MM.1S (cell line): ENCODE measurements at places on chromosomes 12 and 14.

DNA sequence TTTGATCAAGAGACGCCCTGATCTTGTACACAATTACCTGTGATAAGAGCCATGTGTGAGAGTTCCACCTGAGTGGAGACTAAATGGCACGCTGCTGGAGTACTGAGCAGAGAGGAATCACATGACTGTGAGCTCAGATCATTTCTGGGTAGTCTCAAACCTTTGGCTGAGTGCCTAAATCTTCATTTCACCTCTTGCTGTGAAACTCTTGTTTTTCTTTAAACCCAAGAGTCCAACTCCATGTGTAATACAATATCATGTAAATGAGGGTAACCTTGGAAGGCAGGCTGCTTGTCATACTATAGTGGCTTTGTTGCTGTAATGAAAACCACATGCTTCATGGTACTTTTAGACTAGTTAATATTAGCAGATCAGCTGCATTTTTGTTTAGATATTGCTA lies 156.9 kb downstream of the CAND1 start:
- DNase-seq, result no peak

- DNase-seq, result no peak
Measured at GRCh38 chr12:123102366-123102765, 48.5 kb downstream of the PITPNM2 start.

DNA sequence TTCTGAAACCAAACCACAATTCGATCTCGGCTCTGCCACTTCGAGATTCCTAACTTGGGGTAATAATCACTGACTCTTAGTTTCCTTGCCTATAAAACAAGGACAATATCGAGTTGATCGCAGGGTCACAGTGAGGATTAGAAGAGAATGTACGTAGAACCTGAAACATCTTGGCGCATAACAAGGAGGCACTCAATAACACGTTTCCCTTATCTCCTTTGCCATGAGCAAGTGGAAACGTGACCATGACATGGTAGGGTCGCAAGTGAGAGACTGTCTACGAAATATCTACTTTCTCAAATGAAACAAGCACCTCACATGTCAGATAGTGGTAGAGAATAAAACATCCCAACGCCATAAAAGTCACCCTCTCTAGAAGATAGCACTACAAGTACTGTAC lies 2.3 kb downstream of the DICER1 start:
- DNase-seq, result no peak

DNA sequence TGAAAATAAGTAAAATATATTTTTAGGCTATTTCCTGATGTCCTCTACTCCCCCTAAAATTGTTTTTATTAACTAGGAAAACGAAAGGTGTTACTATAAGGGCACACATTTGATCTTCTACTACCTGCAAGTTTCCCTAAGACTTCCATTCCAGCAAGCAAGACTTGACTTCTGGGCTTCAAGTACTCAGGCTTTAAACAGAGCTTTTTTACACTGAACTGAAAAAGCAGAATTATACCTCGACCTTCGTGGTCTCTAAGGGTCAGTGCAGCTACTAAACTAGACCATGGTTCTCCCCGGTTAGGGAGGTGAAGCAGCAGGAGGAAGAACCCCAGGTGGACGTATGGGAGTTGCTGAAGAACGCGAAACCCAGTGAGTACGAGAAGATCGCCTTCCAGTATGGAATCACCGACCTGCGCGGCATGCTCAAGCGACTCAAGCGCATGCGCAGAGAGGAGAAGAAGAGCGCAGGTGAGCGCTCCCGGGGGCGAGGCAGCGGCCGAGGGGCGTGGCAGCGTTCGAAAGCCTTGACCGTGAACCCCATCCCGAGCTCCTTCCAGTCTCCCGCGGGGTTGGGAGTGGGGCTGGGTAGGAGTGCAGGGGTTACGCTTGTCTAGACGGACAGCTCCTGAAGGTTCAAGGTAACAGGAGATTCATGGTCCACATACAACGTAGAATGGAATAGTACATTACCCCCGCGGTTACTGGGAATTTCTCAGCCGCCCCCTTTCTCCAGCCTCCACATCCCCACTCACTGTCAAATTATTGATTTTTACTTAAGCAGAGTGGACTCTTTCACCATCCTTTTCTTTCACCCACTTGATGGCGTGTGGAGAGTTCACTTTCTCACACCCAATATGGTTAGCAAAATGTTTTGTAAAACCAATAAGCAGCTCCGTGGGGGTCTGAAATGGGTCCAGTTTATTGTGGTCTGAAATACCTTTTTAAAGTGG lies 47.6 kb downstream of the MYBPC1 start:
- DNase-seq, result no peak

DNA sequence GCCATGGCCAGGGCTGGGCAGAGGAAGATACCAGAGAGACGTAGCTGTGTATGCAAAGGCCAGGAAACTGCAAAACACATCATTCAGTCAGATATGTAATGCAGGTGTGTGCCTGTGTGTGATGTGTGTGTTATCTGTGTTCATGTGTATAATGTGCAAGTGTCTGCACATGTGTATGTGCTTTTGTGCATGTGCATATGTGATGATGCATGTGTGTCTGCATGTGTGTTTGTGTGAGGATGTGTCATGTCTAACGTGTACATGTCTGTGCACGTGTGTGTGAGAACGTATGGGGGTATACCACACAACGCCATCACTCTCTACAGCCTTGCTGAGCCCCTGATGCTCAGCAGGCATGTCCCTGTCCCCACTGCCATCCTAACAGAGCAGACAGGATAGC lies 9.7 kb downstream of the DIO3 start:
- DNase-seq, result no peak

- no peak for DNase-seq
Measured at GRCh38 chr14:53331247-53331646, 178.1 kb upstream of the DDHD1 start.

GRCh38 chr12:28708918-28709371 lies 440.1 kb upstream of the FAR2 start:
- no peak for DNase-seq

DNA sequence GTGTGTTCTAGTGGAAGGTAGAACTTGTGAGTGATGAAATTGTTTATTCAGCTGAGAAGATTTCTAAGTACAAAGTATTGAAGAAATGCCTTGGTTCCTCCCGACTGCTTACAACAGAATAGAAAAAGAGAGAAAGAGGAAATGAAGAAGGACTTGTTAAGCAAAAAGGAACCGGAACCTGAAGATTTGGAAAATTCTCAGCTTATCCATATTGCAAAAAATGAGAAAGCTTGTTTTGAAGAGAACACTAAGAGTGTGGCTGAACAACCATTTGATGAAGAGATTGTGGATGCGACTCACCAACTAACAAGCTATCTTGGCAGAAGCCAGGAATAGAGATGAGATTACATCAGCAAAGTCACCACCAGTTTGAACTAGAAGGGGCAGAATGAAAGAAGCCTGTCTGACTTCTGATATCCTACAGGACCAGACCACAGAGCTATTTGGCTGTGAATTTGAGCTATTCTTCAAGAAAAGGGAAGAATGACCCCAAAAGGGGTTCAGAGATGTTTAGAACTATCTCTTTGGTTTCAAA lies 15.1 kb downstream of the NDUFA9 start:
- no peak for DNase-seq

DNA sequence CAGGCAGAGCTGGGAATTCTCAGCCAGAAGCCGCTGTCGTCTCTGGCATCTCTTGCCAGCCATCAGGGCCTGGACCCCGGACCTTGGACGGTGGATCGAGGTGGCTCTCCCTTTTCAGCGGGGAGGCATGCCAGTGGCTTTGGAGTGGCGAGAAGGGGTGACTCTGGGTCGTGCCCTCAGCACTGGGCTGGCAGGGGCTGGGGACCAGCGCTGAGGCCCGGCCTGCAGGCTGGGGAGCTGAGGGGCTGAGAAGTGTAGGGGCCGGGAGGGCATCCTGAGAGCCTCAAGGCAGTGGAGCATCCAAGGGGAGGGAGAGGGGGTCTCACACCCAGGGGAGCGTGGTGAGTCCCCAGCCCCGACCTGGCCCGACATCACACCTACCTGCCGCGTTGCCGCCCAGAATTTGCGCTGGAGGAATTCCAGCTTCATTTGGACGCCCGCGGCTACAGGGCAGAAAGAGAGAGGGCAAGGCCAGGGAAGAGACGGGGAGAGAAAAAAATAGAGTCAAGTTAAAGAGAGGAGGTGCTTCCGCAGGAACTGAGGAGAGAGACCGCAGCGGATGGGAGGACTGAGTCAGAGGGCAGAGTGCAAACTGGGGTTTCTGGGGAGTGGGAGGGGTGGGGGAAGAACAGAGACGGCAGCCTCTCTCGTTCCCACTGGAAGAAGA lies 9.0 kb upstream of the LRTM2 start:
- no peak for DNase-seq

DNA sequence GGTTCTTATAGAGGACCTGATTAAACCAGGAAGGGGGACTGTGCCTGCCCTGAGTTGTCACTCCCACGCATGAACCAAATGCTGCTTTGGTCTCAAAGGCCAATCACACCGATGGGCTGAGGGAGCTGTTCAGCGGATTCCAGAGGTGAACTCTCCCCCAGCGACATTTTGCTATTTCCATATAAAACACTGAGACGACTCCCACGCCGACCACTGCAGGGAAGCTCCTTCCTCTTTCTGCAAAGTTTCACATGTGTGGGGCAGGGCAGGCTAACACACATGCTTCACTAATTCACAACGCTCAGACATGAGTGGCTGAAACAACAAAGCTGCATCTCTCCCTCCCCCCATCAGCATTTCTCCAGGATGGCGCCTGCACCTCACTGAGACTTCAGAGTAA lies 37.8 kb upstream of the TMEM132D start:
- DNase-seq, result no peak

GRCh38 chr12:121797937-121798786 lies 4.7 kb upstream of the RHOF start:
- DNase-seq, result no peak

DNA sequence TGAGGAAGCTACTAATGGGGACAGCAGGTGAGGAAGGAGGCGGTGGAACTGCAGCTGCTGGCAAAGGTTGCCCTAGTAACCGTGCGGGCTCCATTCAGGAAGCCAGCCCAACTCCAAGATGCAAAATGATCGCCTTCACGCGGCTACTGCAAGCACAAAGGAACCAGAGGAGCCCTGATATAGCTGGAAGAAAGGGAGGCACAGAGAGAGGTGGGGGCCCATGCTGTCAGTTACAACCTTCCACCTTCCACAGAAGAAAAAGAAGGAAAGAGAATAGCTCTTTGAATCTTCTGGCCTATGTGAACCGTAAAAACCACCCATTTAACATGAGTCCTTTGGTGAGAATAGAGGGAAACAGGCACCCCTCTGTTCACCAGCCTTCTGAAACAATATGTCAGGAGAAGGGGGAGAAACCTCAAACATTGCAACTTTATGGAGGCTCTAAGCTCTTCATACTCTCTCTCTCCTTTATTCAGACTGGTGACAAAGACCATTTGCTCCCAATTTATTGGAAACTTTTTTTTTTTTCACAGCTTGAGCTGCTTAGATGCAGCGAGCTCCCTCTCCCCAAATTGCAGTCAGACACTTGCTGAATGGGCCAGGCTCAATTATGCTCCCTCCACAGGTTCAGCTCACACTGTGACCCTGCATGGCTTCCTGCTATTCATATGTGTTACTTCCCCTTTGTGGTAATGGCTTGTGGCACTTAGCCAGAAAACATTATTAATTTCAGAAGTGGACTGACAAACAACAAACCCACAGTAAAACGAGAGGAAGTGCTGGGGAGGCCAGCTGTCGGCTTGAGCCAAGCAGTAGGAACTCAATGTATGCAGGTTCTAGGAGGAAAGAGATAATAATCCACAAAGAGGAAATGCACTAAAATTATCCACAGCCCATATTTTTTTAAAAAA lies 6.2 kb downstream of the DUSP6 start:
- peak; percentile 95 for DNase-seq

GRCh38 chr12:24808651-24809050 lies 140.2 kb downstream of the BCAT1 start:
- DNase-seq, result no peak

GRCh38 chr12:71061451-71061850 lies 96.3 kb downstream of the TSPAN8 start:
- DNase-seq, result no peak

GRCh38 chr12:46386877-46387629 lies 14.5 kb upstream of the SLC38A2 start:
- peak; percentile 54 for DNase-seq
